Posterior cingulate gyrus (tissue), 11 donors: ENCODE measurements at places on chromosomes 5 and 9.
A peak's percentile ranks its signal among the peaks of the same experiment; 100 is the strongest.

DNA sequence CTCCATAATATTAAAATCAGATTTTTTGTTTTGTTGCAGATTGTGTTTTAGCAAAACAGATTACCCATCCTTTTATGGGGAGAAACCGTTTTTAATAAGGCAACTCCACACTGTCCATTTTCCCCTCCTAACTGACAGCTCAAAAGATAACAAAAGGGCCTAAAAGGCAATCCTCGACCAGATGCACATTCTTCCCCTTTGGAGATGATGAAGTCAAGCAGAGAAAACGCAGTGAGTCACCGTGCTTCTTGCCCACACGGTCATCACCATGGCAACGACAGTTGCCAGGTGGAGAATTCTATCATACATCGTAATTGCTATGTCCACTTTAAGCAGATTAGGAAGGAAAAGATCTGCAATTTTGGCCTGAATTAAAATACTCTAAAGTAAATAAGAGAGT lies 96.4 kb downstream of the DIRAS2 start:
- no peak for DNase-seq

DNA sequence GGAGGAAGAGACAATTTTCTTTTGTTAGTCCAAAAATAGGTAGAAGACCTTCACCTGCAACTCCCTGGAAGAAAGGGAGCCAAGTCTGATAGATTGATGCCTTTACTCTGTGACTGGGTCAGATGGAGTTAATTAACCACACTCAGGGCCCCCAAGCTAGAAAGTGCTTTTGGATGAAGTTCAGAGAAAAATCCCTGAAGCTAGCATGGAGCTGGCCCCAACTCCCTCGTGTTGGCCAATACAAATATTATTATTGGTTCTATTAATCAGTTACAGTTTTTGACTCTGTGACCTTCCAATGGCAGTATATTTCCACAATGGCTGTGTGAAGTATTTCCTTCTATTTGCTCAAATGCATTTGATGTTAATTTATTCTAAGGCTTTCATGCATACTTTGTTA lies 1753.5 kb downstream of the EFNA5 start:
- no peak for DNase-seq

DNA sequence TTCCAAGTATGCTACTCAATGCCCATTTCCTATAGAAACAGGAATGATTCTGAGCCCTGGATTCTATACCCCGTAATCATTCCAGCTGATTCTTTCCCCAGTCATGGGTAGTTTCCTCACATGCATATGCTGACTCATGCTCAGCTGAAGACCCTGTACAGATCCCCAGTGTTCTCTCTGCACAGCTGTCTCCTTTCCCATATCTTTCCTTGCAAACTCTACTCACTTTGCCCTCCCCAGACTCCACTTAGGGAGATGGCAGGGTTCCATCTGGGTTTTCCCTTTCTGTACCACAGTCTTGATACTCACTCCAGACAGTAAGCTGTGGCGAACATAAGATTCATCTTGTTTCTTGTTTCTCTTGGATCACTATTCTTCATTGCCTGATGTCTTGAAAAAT lies 357.6 kb downstream of the RAB3C start:
- no peak for DNase-seq

DNA sequence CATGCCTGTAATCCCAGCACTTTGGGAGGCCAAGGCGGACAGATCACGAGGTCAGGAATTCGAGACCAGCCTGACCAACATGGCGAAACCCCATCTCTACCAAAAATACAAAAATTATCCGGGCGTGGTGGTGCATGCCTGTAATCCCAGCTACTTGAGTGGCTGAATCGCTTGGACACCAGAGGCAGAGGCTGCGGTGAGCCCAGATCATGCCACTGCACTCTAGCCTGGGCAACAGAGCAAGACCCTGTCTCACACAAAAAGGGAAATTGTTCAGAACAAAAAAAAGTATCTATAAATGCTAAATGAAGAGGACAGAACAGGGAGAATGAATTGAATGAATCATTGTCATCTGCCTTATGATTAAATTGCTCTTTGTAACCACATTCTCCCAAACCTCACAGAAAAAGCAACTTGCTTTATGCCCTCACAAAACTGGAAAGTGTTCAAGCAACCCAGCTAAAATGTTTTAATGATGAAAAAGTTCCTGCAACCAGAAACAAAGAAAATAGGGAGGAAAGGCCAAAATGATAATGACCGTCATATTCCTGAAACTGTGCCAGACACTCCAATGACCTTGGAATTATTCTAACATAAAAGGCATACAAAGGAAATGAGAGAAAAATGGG lies 83.7 kb downstream of the SERINC5 start:
- DNase-seq, result no peak

GRCh38 chr5:26757941-26758340 lies 280.4 kb downstream of the CDH9 start:
- DNase-seq, result no peak

DNA sequence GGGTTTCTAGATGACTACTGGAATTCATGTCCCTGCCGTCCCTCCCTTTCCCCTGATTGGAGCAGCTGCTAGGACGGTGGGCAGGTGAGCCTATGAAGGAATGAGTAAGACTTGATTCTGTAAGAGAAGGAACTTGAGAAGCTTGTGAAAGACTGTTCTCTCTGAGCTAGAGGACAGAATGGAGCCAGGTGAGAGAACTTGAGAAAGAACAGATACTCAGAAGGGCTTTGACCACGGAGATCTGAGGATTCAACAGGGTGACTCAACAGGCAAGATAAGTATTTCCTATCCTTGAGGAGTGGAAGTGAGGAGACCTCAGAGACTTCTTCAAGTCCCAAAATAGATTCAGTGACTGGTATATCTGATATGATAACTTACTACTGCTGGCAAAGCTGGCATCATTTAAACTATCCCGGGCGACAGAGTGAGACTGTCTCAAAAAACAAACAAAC lies 41.9 kb downstream of the HSDL2 start:
- DNase-seq, result no peak

DNA sequence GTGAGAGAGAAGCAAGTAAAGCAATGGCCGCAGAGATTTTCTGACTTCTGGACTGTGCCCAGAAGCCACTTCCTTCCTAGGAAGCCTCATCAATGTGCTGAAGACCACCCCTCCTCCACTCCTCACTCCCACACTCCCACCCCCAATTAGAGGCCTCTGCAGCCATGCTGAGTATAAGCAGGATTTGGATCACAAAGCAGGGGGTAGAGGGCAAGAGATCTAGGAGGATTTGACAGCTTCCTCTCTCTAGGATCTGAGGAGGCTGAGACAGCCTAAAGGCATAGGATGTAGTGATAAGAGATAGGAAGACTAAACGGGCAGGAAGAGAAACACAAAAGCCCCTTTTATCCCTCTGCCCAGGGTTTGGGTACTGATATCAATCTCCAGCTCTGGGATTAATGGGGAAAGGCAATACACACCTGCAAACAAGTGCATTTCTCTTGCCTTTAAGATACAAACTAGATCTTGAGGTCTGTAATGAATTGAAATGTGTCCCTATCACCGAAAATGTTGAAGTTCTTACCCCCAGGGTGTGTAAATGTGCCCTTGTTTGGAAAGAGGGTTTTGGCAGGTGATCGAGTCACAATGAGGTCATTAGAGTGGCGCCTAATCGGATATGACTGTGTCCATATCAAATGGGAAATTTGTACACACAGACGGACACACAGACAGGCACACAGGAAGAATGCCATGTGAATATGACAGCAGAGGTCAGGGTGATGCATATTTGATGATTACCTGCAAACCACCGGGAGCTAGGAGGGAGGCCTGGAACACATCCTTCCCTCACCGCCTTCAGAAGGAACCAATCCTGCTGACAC lies 28.5 kb downstream of the KCNV2 start:
- no peak for DNase-seq

GRCh38 chr9:86134361-86134760 lies 35.0 kb upstream of the GOLM1 start:
- DNase-seq, result no peak

- DNase-seq, result no peak
These were observed 1046.2 kb upstream of the DMAC1 start for GRCh38 chr9:8845808-8846207.

DNA sequence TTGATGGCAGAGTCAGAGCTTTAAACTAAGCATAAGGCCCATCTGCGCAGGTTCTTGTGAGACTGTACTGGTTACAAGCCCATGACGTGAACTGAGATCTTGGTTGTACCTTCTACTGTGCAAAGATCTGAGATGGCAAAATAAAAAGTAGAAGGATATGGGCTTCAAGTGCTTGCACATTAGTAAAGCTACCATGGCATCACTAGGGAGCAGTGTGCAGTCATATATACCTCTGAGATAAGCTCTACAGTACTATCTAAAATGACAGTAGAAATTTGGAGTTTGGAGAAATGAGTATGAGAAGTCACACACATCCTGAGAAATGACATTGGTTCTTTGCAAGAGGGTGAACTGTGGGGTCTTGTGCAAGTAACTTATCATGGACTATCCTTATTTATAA lies 408.2 kb upstream of the PRR16 start:
- DNase-seq, result no peak

GRCh38 chr5:139186752-139187326 lies 11.3 kb downstream of the SIL1 start:
- peak; percentile 21 for DNase-seq

DNA sequence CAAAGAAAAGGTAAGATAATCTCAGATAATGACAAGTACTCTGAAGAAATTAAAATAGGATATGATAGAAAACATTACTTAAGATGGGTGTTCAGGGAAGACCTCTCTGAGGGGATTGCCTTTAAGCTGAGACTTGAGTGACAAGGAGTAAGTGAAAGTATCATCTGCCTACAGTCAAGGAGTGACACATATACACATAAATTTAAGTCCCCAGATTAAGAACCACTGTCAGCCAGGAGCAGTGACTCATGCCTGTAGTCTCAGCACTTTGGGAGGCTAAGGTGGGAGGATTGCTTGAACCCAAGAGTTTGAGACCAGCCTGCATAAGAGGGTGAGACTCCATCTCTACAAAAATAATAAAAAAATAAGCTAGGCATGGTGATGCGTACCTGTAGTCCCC lies 19.7 kb upstream of the ANKHD1 start:
- no peak for DNase-seq

DNA sequence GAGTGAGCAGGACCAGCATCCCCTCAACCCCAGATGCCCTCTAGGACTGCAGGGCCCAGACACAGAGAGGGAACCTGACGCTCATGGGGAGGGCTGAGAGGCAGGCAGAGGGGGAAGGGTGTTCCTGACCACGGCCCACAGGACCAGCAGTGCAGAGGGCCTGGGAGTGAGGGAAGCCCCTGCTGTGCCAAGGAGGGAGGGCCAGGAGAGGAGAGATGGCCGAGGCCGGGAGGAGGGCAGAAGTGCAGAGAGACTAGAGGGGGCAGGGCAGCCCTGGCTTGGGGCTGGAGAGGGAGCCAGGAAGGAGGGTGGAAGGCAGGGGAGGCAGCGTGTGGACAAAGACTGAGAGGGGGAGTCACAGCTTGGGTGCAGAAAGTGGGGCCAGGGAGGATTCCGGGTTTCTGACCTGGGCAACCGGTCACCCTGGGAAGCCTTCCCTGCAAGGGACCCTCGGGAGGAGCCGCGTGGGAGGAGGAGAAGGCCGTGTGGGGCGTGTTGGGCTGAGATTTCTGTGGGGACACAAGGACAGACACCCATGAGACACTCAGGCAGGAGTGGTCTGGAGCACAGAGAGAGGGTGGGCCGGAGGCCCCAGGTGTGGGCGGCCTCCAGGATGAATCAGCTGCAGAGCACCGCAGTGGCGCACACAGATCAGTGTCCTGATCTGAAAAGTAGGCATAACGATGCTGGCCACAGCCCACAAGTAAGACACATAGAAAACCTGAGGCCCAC lies 117.5 kb downstream of the ADAMTS2 start:
- DNase-seq, result no peak

GRCh38 chr9:125586172-125586511 lies 120.9 kb downstream of the MAPKAP1 start:
- DNase-seq, result no peak

DNA sequence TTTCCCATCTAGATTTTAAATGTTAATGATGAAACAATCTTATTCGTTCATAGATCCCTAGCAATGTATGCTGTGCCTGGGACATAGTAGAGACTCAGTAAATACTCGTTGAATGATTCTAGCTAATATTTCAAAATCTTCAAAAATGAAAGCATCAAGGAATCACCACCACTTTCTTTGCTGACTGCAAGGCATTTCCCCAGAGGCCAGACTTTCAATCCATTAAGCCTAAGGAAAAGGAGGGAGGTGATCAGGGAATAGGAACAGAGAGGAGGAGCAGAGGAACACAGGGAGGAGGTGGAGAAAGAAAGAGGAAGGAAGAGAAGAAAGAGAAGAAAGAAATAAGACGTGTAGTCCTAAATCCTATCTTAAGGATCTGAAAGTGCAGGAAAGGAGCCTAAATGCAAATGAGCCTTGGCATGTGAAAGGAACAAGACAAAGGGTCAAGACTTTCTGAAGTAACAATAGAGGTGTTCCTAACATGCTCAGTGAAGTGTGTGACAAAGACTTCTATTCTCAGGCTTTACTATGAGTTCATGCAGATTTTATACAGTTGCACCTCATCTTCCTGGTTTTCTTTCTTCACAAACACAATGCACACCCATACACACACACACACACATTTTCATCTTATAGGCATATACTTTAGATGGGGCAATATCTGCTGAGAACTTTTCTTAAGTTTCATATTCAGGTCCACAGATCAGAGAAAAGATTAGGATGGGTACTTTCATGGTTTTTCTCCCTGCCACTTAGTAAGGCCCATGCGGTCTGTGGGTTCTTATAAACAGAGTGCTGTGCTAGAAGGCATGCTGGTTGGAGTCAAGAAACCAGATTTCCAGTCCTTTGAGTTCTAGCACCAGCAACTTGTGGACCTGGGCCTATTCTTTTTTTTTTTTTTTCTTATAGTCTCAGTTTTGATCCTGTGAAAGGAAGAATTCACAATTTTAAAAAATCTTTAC lies 512.2 kb upstream of the TNC start:
- no peak for DNase-seq

DNA sequence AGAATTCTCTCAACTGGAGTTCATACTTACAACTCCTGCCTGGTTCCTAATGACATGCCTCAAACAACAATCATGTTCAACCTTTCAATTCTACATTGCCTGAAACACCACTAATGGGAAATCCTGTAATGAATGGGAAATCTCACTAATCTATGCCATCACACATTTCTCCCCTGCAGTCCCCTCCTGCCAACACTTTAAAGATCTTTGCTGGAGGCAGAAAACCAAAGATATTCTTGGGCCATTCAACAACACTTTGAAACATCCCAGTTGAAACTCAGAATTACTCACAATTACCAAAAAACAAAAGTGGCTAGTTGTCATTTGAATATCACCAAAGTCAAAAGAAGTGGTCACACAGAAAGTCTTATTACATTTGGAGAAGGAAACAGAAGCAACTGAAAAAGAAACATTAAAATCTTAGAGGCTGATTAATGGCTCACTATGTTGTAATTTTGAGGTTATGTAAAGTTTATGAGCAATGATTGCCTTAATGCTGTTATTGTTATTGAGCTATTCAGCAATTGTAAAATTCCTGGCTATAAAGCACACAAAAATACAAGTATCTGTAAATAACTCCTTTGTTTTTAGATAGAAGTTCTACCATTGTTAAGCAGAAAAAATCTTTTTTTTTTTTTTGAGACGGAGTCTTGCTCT lies 313.4 kb upstream of the SLC30A5 start:
- no peak for DNase-seq

DNA sequence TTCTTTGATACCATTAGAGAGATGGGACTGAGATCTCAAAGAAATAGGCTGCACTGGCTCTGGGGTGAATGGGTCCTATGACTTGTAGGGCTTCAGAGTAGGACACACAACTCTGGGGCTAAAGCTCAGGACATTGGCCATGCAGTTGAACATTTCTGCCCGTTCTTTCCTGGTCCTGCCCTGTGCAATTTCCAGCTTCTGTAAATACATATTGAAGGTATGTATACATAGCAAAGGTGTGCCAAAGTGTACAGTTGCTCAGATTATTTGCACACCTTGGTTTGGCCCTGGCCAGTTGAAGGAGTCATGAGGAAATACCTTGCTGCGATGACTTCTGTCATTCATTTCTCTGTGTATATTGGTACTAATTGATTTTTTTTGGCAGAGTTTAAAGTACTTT lies 52.8 kb upstream of the TAF11L2 start:
- no peak for DNase-seq
